ENCODE measurements at places on chromosomes 16 and 17.

- DNase-seq: no peak
Measured at GRCh38 chr16:76278086-76278485, 885 bp downstream of the CNTNAP4 start.

GRCh38 chr17:76567634-76568432, 17.8 kb downstream of the ST6GALNAC2 start:
- DNase-seq: peak; percentile 15

GRCh38 chr16:81627024-81627423, 152.1 kb upstream of the PLCG2 start:
- DNase-seq: no peak

DNA sequence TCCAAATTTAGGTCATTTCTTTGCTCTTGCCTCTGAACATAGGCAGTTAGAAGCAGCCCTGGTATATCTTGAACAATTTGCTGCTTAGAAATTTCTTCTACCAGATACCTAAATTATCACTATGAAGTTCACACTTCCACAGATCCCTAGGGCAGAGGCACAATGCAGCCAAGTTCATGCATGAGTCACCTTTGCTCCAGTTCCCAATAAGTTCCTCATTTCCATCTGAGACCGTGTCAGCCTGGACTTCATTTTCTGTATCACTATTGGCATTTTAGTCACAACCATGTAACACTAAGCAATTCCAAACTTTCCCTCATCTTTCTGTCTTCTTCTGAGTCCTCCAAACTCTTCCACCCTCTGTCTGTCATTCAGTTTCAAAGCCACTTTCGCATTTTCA, 45.0 kb downstream of the KCNJ16 start:
- DNase-seq: no peak

DNA sequence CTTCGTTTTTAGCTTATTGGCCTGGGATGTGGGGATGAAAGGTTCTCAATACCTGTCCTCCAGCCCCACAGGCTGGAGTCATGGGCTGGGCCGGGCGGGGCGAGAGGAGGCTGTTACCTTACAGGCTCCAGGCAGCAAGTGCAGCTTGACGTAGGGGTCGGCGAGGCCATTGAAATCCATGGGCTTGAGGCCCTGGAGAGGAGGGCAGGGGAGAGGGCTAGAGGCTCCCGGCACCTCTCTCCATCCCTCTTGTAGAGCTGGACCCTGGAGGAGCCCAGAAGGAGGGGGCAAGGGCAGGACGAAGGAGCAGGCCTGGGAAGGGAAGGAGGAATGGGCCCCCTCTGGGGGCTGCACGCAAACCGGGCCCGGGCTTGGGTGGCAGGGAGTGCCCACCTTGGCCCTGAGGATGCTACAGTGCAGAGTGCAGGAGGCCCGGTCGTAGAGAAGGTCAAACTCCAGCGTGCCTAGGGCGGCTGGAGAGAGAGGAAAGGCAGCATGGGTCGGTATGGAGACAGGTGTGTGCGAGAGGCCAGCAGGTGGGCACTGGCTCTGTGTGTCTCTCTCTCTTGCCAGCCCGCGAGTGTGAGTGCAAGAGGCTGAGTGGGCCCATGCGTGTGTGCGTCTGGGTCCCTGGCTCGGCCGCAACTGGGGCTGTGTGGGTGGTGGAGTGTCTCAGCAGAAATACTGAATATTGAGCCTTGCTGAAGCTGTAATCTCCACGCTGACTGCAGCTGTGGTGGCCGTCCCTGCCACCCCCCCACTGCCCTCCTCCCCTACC, 1.6 kb downstream of the DOC2A start:
- no peak for DNase-seq

GRCh38 chr17:81924557-81925532, 2.7 kb downstream of the MAFG start:
- DNase-seq: peak; percentile 39

DNA sequence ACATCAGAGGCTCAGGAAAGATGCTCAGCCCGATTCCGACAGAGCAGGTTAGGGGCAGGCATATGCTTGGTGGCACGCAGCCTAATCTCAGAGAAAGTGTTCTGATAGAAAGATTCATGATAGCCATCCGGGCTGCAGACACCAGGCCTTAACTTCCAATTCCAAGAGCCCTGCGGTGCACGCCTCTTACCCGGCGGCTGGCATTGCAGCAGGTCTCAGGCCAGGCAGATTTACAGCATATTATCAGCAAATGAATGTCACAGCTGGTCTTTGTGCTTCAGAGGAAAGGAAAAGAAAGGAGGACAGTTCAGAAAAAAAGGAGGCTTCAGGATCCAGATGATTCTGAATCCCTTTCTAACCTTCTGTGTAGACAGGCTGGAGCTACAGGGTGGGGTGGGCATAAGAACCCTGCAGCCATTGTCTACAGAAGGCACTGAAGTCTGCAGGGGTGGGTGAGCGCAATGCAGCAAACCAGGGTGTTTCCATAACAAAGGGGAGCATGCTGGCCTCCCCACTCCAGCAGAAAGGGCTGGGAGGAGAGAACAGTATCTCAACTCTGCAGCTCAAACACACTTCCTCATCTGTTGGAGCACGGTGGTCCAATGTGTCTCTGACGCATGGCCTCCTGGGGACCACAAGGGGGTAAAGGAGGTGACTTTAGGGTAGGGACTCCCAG, 277.4 kb upstream of the XYLT1 start:
- DNase-seq: no peak

GRCh38 chr17:1746975-1747543, 4.4 kb downstream of the SERPINF2 start:
- DNase-seq: no peak

DNA sequence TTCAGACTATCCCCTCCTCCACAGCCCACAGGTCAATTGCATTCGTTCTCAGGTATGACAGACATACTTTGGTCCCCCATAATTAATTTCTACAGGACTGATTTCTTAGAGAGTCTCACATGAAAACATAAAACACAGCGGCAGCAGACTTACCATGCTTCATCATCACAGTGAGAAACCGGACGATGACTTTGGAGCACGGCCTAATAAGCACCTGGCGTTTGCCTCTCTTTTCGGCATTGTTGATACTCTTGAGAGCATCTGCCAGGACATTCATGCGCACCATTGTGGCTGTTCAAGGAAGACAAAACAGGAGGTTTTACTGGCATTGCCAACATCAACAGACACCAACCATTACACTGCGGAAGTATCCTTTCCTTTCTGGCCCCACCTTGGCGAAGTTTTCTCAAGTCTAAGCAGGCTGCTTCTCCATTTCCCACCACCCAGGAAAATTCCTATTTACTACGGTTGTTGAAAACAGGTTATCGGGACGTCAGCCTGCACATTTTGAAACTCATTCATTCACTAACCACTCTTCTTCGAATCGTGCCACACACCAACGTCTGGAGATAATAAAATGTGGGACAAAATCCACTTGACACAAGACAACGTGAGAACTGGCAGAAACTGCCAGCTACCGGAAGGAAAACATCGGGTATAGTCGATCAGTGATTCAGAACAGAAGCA, 1.2 kb downstream of the RPS15A start:
- DNase-seq: peak; percentile 26

- no peak for DNase-seq
Measured at GRCh38 chr16:27841911-27842310, 221.6 kb downstream of the GSG1L start.

DNA sequence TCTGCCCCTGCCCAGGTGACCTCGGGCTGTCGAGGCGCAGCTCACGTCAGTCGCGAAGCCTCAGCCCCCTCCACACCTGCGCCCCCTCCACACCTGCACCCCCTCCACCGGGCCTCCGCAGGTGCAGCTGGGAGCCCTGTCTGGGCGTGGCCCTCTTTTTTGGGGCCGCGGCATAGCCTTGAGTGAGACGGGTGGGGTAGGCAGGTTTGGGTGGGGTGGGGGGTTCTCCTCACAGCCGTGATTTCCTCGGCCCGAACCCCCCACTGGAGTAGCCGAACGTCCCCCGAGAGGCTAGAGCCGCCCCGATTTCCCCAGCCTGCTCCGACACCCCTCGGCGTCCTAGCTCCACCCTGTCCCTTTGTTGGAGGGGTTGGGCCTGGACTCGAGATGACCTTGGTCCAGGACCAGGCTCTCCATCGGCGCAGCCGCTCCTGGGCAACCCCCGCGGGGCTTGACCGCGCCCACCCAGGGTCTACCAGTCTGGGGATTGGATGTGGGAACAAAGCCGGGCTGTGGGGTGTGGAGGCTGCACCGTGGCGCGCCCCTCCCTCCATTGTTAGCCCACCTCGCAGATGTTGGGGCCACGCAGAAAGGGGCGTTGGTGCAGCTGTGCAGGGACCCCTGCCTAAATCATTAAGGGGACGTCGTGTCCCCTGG, 626 bp downstream of the TUBB3 start:
- DNase-seq: no peak

DNA sequence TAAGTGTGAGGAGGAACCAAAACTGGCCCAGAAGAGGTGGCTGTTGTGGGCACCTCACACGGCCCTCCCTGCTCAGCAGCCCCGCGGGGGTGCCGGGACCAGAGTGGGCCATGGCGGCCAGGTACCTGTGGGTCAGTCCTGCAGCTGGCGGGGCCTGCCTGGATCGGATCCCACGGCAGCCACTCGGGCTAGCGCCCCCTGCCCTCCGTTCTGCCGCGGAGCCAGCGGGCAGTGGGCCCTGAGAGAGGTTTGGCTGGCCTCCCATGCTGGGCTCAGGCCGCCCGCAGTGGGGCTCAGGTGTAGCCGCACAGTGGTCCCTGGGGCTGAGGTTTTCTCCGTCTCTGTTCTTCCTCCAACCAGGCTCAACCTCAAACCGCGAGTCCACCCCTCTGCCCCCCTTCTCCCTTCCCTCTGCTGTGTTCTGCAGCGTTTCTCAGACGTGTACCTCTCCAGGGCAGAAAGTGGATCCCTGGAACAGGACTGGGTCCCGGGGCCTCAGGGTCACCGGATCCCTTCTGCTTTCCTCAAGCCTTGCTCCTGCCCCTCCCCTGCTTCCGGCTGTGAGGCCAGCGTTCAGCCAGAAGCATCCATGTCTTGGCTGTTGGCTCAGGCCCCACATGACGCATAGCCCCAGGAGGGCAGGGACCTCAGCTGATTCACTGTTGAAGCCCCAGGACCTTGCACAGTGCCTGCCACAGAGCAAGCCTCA, 28.6 kb upstream of the ITGA3 start:
- no peak for DNase-seq

GRCh38 chr17:73595479-73595878, 48.8 kb downstream of the SDK2 start:
- peak; percentile 8 for DNase-seq

DNA sequence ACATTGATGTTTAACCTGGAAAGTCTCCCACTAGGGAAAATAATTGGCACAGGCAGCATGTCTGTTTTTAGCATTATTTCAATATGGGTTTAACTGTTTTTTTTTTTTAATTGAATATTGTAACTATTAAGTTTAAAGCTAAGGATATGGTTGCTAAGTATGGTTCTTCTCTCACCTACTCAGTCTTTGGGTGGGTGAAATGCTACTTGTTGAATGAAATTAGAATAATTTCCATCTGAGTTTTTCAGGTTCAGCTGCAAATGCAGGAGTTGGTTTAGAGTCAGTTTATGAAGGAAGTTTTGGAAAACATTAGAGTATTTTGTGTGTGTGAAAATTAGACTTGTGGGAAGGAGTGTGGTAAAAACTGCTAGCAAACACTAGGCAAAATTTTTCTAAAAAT, 93.5 kb downstream of the PRKCA start:
- no peak for DNase-seq

DNA sequence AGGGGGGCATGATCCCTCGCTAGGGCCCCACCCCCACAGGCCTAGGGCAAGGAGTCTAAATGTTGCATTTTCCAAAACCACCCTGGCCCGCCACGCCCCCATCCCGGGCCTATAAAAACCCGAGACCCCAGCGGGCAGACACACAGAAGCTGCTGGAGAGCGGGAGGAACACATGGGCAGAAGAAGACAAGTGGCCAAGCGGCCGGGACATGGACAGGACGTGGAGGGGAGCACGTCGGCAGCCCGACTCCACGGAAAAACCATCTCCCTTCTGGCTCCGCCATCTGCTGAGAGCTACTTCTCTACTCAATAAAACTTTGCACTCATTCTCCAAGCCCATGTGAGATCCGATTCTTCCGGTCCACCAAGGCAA, 34.1 kb upstream of the ENPP7 start:
- DNase-seq: no peak

- no peak for DNase-seq
Measured at GRCh38 chr17:59696682-59697277, 10.4 kb downstream of the PTRH2 start.

DNA sequence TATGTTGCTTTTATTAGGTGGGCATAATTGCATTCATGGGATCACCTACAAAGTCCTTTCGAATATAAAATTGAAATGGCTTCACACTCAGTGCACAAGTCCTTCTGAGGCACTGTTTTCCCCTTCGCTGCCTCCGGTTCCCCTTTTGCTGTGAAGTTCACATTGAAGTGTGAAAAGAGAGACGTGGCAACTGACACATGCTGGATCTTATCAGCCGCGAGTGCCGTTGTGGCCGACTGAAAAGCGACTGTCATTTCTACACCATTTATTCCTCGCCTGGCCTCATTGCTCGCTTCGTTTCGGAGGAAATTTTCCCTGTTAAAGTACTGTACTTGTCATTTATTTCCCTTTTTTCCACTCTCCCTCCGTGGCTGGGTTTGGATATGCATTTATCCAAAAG, 423.5 kb downstream of the MAF start:
- DNase-seq: peak; percentile 6

GRCh38 chr17:31494259-31495021, 103.0 kb downstream of the RAB11FIP4 start:
- peak; percentile 63 for DNase-seq

DNA sequence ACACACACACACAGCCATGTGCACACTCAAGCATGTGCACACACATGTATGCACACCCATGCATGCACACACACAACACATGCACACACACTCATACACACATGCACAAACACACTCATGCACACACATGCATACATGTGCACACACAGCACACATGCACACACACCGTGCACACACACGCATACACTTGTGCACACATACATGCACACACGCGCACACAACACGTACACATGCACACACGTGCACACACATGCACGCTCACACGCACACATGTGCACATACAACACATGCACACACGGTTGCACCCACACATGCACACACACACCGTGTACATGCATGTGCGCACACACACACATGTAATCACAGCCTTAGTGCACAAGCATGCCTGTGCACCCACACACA, 230.4 kb upstream of the GSE1 start:
- DNase-seq: no peak

DNA sequence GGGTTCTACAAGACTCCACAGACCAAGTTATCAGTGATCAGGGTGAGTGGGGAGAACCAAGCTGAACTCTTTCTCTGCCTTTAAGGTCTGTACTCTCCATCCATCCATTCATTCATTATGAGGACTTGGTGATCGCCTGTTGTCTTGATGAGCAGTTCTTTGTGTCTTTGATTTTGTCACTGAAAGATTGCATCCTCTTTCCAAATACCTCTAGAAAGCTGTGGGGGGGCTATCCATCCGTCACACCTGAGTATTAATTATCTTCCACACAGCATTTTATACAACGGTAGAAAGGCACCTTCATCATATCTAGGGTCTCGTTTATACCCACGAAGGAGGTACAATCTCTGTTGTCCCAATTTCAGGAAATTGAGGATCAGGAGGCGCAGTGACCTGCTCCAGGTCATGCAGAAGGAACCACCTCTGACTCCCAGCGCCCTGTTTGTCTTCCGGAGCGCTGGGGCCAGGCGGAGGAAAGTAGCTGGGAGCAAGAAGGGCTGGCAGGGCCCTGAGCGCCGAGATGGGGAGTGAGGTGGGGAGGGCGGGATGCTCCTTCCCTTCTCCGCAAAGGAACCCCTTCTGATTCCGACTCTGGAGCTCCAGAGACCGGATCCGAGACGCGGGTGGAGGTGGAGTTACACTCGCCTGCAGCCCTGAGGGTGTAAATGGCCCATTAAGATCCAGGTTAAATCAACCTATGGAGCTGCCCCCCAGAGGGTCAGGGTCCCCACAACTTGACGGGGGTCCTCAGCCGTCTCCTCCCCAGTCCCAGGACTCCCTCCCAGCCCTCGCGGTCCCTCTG, 605 bp upstream of the ABAT start:
- no peak for DNase-seq

Data from CD4-positive, alpha-beta T cell treated with Interferon alpha-2 for 1 hour (primary cell).